ENCODE measurements at places on chromosomes 1 and 21.

DNA sequence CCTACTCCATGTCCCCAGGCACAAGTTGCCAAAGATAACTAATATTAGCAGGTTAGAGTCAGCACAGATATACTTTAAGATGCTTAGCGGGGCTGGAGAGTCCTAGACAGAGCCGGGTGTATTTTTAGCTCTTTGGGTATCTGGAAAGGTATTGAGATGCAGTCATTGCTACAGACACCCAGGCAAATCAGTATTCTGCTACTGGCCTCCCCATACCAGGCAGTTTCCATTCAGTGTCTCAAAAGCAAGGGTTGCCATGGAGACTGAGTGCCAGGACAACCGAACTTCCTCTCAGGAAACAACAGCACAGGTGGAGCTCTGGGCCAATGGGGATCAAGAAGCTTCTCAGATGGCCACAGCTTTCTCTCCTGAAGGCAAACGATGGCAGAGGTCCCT is 45.3 kb downstream of the KCNC4 start:
- DNase-seq = no peak

GRCh38 chr1:231139659-231140654 is 21.9 kb upstream of the TRIM67 start:
- peak; percentile 93 for DNase-seq

GRCh38 chr1:162166917-162167615 is 97.6 kb downstream of the NOS1AP start:
- DNase-seq = no peak

DNA sequence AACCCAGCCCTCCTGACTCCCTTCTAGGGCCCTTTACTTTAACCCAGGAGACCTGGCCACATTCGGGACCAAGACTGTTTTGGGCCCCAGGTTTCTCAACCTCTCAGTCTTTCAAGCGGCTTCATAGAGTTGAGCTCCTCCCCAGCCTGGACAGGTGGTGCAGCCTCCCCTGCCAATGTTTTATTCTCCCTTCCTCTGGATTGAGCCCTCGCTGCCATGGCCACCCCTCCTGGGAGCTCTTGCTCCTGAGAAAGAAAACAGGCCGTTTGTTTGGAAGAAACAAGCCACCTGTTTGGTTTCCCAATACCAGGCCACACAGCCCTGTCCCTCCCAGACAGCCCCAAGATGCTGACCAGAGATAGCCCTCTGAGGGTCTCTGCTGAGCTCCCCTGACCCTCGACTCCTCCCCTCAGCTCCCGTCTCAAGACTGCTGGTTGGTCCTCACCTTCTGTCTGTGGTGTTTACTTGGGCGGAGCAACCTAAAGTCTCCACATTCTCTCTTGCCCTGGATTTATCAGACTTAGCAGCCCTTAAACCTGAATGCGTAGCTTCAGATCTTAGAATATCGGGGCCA is 3.3 kb downstream of the TMEM51 start:
- no peak for DNase-seq

DNA sequence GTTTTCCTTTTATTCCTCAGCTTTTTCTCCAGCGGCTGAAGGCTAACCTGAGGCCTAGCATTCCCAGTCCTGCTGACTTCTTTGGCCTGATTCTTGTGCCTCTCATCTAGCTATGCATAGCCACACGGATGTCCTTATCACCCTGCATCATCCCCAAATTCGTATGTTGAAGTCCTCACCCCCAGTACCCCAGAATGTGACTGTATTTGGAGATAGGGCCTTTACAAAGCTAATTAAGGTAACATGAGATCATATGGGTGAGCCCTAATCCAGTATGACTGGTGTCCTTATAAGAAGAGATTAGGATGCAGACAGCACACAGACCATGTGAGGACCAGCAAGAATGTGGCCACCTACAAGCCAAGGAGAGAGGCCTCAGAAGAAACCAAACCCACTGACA is 44.6 kb downstream of the CDCP2 start:
- no peak for DNase-seq

DNA sequence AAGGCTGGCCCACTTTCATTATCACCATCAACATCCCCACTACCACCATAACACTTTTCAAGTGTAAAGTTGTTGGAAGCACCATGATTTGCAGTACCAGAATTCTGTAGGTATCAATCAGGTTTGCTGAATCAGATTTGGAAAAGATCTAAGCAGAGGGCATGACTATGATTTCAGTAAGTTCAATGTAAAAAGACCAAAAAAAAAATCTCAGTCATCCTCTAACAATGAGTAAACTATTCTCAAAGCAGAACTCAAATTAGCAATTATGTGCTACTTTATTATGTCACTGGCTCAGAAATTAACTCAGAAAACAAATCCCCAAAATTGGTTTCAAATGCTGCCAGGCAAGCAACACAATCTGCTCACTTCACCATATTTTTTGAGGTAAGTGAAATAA is 187.8 kb upstream of the HP1BP3 start:
- DNase-seq = no peak

GRCh38 chr1:9038338-9038650 is 12.1 kb upstream of the SLC2A7 start:
- DNase-seq = no peak

DNA sequence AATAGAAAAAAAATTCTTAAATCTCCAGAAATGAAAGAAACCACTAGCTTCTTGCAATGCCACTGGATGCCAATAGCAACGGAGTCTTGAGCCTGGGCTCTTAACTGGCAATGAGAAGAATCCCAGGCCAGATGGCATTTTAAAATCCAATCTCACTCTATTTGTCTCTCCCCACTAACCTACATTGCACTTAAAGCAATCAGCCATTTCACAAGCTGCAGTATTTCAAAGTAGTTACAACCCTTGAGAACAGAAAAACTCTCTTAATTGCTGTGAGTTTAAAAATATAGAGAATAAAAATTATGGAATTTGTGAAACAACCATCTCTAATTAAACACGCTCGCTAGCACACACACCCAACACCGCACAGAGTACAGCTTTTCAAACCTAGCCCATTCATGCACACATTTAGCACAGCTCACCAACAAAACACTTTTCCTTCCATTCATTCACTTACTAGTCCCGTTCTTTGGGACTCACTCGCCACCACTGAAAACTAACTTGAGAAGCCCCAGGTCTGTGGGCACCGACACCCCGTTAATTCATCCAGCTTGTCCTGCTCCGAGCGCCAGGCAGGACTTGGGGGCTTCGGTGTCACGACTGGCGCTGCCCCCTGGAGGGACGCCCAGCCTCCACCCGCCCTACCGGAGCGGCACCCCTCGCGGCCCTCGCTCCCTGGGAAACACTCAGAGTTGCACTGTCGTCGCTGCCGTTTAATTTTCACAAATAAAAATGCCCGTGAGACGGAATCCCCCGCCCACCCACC is 1.0 kb downstream of the DDAH1 start:
- DNase-seq = peak; percentile 68

Measured in fibroblast of gingiva (primary cell).